ENCODE measurements at places on chromosomes 7 and 10. TPM values are rescaled to one million over a fixed set of nuclear protein-coding genes. Genes with fewer than 3 reads are reported as not detected.

- no peak for DNase-seq
These were observed 71.0 kb upstream of the ADAM12 start for GRCh38 chr10:126459032-126459831.

HMX3 gene
- total RNA-seq = not detected

- DNase-seq = peak; percentile 69
These were observed 965 bp downstream of the ZCCHC24 start for GRCh38 chr10:79444199-79445119.

CAPZA2 gene
- 208 TPM for total RNA-seq

CALHM1 gene
- total RNA-seq = not detected

- no peak for DNase-seq
These were observed 2.2 kb downstream of the STRIP2 start for GRCh38 chr7:129436335-129436923.

VENTX gene
- 0.81 TPM for total RNA-seq

TUBB8 gene
- 0.78 TPM for total RNA-seq

- DNase-seq = no peak
These were observed 15.6 kb upstream of the AQP1 start for GRCh38 chr7:30896036-30896435.

SFRP5 gene
- 0.81 TPM for total RNA-seq

CPA2 gene
- total RNA-seq = not detected

GRCh38 chr10:98382691-98383101, 32.3 kb downstream of the PYROXD2 start:
- DNase-seq = no peak

DNA sequence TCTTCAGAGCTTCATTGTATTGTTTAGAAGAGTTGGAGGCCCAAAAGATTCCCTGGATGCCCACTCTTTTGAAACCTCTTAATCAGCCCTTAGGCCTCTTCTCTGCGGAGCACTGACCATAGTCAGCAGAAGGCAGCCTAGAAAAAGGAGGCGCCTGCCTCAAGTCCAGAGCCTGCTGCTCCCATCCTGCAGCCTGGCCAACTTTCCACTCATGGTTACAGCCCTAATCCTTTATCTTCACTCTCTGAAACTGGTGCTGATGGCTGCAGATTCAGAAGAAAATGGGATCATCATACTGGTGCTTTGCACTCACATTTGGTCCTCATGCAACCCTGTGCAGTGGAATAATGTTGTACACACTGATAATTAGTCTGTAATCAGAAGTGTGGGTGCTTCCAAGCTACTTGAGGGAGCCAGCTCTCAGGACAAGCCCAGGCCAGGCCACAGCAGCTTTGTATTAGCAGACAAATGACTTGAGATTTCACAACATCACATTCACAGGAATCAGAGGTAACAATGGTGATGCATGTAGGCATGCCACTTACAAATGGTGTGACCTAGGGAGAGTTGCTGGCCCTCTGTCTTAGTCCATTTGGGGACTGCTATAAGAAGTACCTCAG, 272.9 kb downstream of the GALNT17 start:
- no peak for DNase-seq

LRRC18 gene
- total RNA-seq = not detected

DNA sequence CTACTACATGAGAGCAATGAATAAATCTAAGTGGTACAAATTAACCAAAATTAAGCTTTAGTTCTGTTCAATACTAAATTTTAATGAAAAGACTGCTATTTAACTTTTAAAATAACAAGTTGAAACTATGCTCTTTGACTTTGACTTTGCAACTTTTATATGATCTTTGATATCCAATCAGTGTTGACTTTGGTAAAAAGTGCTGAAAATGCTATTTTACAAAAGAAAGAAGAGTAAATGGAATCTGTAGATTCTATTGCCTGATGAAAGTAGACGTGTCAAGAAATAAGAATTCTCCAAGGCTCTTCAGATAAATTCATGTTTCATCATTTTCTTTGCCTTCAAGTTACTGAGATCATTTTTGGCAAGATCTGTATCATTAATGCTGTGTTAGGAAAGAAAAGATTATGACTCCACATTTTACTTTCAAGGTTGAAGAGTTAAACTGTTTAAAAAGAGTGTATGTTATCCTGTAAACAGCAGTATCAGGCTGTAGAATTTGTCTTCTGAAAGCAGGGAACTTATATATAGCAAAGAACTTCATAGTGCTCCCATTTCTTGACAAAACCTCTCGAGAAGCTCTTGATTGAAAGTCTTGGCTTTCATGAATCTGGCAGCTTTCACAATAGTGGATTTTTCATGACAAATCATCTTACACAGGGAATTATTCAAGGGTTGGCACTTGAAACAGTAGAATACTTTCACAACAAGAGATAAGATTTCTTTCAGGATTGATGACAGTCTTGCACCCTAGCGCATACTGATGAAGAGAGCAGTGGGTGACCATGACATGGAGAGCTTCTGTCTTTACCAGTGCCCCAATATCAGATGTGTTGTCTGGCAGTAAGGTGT, 72.1 kb downstream of the PTEN start:
- DNase-seq = no peak

GRCh38 chr7:22660293-22660692, 66.7 kb upstream of the IL6 start:
- no peak for DNase-seq

IDE gene
- total RNA-seq = 55.2 TPM

DNA sequence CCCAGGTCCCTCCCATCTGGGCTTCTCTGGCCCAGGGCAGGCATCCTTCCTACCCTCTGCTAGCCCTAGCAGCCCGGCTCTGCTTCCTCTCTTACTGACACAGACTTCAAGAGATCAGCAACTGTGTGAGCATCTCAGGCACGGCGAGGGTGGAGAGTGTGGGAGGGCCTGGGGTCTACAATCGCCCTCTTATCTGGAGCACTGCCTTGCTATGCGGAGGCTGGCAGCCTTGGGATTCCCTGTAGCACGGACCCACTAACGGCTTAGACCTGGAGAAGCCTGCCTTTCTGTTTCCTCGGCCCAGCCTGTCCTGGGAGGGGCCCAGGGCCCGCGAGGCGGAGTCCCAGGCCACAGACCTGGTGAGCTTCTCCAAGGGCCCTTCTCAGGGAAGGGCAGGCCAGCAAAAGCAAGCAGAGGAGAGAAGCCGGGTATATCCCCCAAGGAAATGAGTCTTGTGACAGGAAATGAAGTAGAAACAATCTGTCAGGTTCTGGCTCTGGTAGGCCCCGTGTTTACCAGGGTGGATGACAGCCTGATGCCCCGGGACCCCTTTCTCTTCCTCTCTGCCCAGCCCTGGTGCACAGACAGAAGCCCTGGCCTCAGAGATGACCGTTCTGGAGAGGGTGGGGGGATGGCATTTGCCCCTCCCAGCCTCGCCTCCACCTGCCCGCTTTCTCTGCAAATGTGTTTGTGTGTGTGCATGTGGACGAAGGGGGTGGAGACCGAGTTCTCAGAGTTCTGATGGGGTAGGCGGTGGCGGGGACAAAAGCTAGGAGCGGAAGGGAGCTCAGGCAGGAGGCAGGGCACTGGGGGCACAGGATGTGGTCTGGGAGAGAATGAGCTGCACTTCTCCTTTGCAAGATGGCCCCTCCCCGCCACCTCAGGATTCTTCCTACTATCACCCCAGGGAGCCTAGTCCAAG, 2.5 kb downstream of the LRCH4 start:
- DNase-seq = no peak

SLC26A5 gene
- 6.2 TPM for total RNA-seq

GRCh38 chr10:92242380-92242779, 48.5 kb downstream of the CPEB3 start:
- DNase-seq = no peak

JCAD gene
- 22.7 TPM for total RNA-seq

IGFBP3 gene
- total RNA-seq = 445 TPM

GRCh38 chr10:58641095-58641531, 128.4 kb downstream of the BICC1 start:
- no peak for DNase-seq

PNLIPRP2 gene
- not detected for total RNA-seq

GRCh38 chr7:132030086-132030568, 473.7 kb upstream of the PODXL start:
- no peak for DNase-seq

DNA sequence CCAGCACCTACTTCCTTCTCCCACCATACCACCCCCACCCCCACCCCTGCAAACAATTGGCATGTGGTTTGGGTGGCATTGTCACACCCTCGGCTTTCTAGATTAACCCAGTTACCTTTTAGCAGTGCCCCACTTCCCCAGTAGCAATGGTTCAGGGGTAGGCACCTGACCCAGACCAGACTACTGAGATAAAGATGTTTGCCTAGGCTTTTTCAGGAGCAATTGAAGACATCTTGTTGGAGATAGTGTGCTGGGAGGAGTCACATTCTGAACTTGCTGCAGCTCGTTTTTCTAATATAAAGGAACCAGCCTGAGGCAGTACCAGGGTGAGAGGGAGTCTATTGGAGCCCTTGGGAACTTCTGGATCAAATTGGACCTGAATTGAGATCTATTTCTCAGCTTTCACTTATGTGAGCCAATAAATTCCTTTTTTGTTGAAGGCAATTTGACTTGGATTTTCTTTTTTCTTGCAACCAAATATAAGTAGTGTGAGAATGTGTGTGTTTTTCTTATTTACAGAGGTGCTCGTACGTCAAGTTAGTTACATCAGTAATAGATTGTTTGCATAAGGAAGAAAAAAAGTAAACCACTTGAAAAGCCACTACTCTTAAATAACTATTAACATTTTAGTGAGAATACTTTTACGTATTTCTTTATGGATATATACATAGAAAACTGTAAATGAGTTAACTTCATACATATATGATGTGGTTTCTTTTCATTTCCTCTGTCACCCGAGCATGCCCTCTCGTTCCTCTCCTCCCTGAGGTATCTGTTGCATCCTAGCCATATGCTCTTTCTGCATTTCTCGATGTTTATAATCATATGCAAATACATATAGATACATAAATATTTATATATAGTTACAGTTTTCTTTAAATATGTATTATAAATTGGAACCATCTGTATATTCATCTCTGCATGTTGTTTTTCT, 38.0 kb downstream of the RAB18 start:
- DNase-seq = no peak

- no peak for DNase-seq
These were observed 82.4 kb downstream of the CREM start for GRCh38 chr10:35208949-35209613.

DNA sequence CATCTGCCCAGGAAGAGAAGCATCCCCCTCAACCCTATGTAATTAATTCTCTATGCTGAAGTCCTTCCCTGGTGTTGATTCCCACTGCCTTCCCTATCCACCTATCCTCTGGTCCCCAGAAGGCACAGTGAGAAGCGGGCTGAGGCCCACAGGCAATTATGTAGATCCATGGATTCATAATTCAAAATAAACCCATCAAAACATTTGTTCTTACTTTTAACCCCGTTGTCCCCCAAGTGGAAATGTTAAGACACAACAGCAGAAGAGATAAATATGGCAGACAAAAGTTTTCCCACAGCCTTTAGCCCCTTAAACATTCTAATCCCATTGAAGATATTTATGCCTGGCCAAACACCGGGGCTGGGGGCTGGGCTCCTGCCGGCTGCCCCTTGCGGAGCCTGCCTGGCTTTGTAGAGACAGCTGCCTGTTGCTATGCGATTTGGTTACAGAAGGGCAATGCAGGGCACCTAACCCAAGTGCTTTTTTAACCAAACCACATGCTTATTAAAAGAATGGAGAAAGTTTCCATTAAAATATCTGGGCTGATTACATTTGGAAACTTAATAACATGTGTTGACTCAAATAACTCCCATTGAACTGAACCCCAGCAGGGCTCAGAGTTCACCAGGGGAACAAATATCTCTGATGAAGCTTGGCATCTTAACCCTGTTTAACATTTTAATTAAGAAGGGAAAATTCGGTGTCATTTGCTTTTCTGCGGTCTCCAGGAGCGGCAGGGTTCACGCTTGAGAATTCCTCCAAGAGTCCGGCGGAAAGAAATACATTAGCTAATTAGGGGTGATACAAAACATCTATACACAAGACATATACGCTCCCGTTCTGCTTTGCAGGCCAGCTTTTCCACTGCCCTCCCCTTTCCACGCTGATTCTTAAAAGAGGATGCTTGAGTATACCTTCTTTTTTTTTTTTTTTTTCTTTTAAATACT, 110.8 kb upstream of the FGFR2 start:
- no peak for DNase-seq

GRCh38 chr10:5537684-5538083, 12.9 kb downstream of the CALML3 start:
- no peak for DNase-seq

DNA sequence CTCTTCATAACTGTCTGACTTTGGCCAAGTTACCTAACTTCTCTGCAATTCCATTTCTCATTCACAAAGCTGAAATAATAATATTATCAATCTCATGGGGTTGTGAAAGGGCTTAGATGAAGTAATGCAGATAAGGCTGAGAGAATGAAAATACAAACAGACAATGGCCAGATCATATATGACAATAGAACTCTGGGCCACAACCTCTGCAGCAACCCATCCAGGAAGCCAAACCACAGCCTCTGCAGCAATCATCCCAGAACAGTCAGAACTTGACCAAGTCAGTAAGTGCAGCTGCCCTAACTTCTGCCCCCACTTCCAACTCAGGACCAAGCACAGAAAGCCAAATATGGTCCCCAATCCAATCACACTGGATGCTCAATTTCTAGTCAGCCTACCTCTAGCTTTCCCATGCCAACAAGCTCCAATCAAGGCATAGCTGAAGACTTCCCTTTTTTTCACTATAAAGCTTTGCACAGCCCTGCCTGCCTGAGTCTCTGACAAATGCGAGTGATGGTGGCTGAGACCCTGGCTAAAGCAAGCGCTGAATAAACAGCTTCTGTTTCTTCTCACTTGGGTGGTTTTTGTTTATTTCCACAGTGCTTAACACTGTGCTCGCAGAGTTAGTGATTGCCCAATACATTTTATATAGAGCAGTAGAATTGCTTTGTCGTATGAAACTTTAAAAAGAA, 34.8 kb upstream of the TNPO3 start:
- DNase-seq = no peak

AGAP5 gene
- 17.7 TPM for total RNA-seq

GRCh38 chr7:14495633-14496032, 406.9 kb downstream of the DGKB start:
- DNase-seq = no peak

ADAMTS14 gene
- 2.1 TPM for total RNA-seq

IFIT1 gene
- total RNA-seq = 4.1 TPM

GRCh38 chr10:110502072-110502845, 4.6 kb downstream of the DUSP5 start:
- no peak for DNase-seq

NPFFR1 gene
- 0.05 TPM for total RNA-seq

- peak; percentile 66 for DNase-seq
These were observed 248.9 kb downstream of the COBL start for GRCh38 chr7:51067757-51068156.

GSTO2 gene
- total RNA-seq = 47.0 TPM

NME8 gene
- 1.5 TPM for total RNA-seq

UTF1 gene
- not detected for total RNA-seq

- DNase-seq = no peak
These were observed 109.8 kb upstream of the PTN start for GRCh38 chr7:137453356-137453755.

TPST1 gene
- 21.1 TPM for total RNA-seq

GRCh38 chr7:102412548-102412947, 16.4 kb downstream of the PRKRIP1 start:
- DNase-seq = no peak

Measured in ureter (tissue), 1 donor.